ENCODE measurements at places on chromosomes 4 and X.

DNA sequence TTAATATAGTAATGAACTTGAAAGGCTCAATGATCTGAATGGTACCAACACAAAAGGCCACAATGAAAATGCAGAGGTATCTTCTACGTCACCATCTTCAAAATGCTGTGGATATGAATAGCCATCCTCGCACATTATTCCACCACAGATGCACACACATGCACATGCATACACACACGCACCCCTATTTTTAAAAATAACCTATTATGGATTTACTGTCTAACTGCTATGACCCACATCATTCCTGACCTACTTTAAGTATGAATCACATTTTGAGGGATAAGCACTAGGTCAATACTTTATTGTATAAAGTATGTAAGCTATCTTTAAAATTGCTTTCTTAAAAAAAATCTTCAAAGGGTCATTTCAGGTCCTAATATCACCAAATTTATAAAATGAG, 24.4 kb upstream of the CORIN start:
- DNase-seq, result no peak

DNA sequence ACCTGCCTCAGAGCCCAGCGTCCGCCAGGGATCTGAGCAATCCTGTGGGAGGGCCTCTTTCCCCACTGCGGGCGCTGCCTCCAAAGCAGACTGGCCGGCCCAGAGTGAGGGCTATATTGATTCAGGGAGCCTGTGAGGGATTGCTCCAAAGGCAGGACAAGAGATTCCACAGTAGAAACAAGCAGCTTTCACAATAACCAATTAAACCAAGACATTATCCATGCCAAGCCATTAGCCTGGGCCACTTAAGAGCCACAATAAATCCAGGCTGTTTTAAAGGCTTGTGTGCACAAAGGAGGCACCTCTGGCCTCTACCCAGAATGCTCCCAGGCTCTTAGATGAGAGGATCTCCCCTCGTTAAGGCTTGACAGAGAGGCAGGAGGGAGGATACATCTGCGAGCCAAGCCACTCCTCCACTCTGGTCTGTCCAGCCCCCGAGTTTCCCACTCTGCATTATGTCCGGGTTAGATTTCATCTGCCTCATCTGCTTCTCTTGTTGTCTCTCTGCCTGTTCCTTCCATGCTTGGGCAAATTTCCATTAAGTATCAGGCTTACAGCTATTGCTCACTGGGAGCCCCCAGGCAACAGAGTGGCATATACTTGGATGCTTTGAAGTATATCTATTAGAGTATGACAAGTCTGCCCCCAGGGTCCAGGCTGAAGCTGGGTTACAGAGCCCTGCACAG, 357.9 kb downstream of the UNC5C start:
- no peak for DNase-seq

DNA sequence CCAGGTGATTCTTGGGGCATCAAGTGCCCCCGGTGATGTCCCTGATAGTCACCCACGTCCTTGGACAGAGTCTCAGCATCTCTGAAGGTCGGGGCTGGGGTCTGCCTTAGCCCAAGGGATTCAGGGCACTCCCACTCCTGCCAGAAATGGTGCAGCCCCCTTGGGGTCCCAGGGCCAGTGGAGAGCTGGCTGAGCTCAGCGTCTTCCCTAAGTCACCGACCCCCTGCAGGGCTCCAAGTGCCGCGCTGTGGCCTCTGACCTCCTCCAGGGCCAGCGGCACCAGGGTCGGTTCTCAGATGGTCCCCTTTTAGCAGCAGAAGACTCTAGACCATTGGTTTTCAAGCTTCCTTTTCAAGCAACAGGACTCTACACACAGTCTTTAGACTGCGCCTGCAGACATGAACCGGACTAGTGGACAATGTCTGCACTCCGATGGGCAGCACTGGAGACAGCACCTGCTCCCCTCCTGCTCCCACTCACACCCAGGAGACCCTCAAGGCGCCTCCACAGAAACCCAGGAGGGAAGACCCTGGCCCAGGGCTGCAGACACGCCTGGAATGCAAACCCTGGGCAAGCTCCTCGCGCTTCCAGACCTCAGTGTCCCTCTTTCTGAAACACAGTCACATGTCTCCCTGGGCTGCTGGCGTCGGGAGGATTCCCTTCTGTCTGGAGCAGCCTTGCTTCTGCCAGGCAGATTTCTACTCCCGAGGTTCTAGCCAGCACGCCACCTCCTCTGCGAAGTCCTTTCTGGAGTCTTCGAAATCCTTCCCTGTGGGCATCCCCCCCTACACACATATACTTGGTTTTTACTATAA, 53.9 kb downstream of the ABLIM2 start:
- no peak for DNase-seq

DNA sequence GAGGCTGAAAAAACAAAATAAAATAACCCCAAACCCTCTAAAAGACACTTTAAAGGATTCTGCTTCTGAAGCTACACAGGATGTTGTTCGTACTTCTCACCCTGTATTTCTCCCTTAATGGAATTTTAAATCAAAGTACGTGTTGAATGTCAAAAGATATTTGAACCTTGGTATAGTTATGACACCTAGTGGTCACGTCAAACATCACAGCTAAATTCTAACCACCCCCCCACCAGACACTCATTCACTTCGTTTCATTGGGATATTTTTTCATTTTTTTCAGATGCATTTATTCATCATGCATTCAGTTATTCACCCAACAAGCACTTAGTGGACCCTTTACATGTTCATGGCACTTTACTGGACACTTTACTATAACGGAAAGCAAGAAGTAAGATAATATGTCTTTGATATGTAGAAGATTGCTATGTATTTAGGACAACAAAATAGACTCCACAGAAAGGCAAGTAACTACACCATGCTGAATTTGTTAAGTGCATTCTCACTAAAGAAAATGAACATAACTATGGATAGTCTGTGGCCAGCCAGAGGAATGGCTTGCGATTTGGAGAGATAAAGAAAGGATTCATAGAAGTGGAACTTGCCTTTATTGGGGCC, 62.5 kb upstream of the GPR174 start:
- no peak for DNase-seq

DNA sequence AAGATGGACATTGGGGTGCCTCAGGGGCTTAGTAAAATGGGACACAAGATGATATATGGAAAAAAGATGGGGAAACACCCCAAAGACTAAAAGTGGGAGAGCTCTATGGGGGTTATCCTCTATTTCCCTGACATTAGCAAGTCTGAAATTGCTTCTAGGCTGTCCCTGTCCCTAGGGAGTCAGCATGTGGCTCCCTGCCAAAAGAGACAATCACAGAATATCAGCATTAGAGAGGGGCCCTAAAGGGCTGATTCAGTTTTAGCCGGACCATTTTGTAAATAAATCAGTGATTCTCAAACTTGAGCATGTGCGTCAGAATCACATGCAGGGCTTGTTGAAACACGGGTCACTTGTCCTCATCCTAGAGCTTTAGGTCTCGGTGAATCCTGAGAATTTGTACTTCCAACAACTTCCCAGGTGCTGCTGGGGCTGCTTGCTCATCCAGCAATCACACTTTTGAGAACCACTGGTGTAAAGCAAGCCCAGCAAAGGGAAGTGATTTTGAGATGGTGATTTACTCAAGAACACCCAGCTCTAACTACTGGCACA, 165.3 kb upstream of the DGKK start:
- DNase-seq, result no peak

GRCh38 chrX:7242613-7243012, 94.7 kb upstream of the PUDP start:
- DNase-seq, result no peak

GRCh38 chr4:92994727-92995126, 691.0 kb downstream of the GRID2 start:
- no peak for DNase-seq

GRCh38 chr4:6478546-6479220, 6.3 kb upstream of the PPP2R2C start:
- no peak for DNase-seq

DNA sequence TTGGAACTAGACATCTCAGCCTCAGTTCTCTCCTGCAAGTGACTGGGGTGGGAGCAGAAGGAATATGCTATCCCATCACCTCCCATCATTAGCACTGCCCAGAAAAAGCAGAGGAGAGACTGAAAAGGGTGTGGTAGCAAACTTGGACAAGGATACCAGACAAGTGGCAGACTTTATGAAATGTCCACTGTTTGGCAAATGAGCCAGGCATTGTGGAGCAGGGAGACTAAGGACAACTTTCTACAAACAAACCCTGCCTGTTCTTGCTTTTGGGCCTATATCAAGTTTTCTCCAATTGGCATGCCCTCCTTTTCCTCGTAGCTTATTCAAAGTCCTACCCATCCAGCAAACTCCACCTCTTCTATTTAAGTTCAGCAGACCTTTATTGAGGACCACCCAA, 41.6 kb downstream of the ZCCHC12 start:
- DNase-seq, result no peak

- DNase-seq, result peak; percentile 8
These were observed 15.0 kb downstream of the BRCC3 start for GRCh38 chrX:155086202-155086840.

DNA sequence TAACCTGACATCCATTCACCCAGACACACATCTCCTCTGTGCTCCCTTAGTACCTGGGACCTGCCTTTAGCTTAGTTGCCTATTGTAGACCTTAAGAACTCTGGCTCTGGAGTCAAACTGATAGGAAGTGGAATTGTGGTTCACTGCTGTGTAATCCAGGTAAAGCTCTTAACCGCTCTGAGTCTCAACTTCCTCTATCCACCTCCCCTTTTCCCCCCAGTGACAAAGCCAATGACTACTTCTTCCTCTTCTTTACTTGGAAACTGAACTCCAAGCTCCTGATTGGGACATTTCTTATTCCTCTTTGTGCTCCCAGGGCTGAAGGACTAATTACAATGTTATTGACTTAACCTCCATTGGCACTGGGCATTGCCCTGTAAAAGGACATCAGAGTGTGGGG, 94.1 kb downstream of the DRD5 start:
- DNase-seq, result no peak

DNA sequence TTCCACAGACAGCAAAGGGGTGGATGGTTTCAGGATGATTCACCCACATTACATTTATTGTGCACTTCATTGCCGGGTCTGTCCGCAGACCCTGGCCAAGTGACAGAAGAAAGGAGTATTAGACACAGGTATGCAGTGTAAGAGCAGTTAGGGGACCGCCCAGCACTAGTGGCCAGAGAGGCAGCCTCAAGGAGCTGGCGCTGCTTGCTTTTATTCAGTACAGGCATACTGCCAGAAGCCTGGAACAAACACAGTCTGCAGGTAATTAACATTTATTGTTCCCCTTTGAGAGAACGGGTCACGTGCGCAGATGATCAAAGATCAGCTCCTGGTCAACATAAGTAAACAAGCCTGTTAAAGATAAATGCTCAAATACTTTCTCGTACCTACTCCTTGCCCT, 1639.0 kb upstream of the IGFBP7 start:
- no peak for DNase-seq

DNA sequence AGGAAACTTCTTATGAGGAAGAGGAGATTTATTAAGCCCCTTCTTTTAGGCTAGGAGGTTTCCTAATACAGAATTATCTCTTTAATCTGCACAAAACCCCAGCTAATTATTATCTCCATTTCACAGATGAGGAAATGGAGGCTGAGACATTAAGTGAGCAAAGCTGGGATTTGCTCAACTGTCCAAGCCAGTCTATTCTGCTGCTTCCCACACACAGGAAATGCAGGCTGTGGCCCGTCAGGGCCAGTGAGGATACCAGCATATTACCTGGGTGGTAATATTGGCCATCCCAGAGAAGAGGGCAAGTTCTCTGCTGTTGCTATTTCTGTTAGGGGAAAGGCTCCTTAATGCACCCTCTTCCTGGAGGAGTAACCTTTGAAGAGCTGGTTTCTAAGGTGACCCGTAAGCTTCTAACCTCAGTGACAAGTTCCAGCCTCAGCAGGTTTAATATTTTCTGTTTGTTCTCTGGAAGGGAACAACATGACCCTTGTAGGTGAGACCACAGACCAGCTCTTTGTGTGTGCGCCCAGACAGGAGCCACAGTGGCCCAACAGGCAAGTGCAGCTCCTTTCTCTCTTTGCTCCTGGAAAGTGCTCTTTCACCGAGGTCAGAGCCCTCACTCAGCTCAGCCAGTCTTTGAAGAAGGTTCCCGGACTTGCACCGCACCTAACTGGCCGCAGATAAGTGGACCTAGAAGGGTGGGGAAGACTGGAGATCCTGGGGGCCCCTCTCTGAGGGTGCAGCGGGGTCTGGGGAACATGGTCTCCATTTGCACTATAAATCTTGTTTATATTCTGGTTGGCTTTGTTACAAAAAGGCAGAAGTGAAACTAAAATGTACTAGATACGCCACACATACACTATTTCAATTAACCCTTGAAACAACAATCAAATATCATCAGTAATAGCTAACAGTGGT, 35.5 kb downstream of the TBC1D9 start:
- DNase-seq, result no peak

- DNase-seq, result no peak
These were observed 116.6 kb downstream of the PAPSS1 start for GRCh38 chr4:107603430-107603829.

DNA sequence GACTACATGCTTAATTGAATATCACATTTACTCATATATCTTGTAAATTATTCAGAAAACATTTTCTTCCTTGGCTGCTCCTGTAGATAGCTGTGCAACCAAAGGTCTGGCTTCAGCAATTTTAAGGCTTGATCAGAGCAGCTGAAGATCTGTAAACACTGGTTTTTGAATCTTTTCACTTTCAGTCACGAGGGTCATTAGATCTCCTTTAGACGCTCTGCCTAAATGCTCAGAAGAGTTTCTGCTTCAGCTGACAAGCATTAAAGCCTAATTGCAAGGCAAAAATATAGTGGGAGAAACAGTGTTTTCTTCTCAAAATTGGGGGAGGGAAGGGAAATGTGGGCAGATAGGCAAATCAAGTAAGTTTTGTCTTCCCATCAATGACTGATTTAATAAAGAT, 25.7 kb downstream of the TRPC5 start:
- no peak for DNase-seq

DNA sequence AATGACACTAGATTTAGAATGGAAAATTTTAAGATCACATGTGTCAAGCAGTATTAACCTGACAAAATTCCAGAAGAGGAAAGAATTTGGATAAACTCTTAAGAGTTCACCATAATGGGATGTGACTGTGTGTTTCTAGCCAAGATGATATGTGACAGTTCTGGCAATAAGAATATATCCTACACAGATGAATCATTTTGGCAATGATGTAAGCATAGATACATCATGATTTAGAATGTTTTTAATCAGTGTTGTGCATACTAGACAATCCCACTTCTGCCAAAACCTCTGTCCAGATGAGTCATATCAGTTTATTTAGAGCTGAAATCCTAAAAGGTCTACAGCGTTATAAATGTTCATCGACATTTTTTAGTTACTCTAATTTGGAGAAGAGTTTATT, 48.8 kb downstream of the PTCHD1 start:
- no peak for DNase-seq

All from stimulated activated CD8-positive, alpha-beta memory T cell treated with anti-CD3 and anti-CD28 coated beads, Interleukin-15, amount 100 ng/mL, for 24 hours (primary cell).